SJSA1 (cell line): ENCODE measurements at places on chromosomes 13 and 19.

DNA sequence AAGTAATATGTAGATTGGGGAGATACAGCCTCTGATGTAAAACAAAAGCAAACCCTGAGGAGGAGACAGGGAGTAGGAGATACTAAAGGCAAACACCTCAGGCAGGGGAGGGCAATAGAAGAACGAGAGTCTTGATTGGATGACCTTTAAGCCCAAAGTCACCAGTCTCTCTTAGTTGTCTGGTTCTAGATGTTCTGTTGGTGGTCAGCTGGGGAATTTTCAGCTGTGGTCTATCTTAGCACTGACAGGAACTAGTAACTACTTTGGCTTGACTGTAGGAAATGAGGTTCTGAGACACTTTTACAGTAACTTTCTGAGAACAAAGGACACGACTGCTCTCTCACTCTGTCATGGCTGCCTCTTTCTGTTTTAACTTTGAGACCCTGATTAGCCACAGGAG lies 290.7 kb upstream of the MIR17HG start:
- DNase-seq, result no peak

DNA sequence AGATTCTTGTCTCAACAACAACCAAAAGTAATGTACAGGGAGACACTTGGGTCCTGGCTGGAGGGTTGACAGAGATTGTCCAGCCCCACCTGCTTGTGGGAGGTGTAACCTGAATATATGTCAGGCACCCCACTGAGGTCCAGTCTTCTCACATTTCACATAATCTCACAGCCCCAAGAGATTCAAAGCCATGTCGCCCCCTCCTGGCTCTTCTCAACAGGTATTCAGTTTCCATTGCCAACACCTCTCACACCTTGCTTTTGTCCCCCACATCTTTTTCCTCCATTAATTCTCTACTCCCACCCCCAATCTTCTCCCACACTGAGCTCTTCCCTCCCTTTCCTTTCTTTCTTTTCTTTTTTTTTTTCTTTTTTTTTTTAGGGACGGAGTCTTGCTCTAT lies 11.2 kb downstream of the UNC13A start:
- no peak for DNase-seq

DNA sequence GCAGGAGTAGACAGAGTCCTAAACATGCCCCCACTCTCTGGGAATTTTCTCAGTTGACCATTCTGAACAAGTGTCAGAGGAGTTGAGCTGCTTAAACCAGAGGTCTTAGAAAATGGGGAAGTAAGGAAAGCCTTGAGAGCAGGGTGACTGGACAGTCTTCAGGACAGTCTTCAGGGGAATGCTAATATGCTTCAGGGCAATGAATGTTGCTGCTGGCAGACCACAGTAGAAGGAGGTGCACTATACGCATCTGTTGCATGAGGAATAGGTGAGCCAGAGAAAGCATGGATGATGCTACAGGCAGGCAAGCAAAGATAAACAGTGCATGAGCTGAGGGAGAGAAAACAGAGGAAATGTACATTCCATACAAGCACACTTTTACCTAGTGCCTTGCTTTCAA lies 196.6 kb upstream of the GPR12 start:
- no peak for DNase-seq

GRCh38 chr19:48372904-48373303 lies 8.7 kb downstream of the SYNGR4 start:
- no peak for DNase-seq

GRCh38 chr19:5156231-5156986 lies 184.2 kb downstream of the PTPRS start:
- DNase-seq, result no peak

DNA sequence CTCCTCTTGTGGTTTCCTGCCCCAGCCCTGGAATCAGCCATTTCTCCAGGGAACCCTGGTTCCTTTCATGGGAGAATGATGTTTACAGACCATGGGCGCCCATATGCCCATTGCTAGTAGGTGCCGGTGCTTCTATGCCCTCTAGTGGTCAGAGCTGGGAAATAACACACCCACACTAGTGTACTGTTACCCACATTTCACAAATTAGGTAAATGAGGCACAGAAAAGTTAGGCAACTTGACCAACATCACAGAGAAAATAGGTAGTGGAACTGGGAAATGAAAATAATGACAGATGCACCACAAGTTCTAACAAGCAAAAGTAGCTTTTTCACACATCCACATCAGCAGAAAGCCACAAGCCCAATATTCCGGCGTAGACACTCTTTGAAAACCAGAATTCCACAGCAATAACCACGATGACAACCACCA lies 1.3 kb upstream of the CEACAM3 start:
- peak; percentile 10 for DNase-seq

GRCh38 chr19:17557466-17557865 lies 2.0 kb downstream of the COLGALT1 start:
- DNase-seq, result no peak

DNA sequence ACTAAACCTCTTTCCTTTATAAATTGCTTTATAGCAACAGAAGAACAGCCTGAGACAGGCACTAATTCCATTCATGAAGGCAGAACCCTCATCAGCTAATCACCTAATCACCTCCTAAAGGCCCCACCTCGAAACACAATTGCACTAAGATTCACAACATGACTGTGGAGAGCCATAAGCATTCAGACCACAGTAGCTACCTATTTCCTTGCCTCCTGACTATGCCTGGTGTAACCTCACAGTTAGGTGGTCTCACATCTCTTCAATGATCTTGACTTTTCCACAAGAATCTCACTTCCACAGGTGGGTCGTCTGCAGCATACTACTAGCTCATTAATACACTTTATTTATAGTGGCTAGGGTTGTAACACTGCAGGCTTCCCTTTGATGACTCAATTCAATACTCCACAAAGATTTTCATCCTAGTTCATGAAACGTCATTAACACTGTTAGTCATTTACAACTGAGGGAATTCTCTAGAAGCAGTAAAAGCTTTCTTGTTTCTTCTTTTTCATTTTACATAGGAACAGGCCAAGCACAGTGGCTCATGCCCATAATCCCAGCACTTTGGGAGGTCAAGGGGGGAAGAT lies 27.1 kb downstream of the STK24 start:
- no peak for DNase-seq

DNA sequence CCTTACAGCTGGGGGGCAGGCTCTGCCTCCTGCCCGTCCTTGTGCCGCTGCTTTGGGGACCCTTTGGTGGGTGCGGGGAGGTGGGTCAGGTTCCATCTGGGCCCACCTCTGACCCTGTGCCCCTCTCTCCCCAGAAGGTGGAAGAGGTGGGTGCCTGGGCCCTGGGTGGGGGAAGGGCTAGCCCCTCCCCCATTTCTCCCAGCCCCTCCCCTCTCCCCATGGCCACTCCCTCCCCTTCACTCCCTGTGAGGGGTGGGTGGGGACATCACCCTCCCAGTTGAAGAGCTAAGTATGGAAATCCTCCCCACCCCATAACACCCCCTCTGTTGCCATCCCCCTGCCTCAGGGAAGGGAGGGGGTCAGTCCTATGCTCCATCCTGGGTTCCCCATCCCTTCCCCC lies 14.2 kb downstream of the ARHGEF1 start:
- no peak for DNase-seq

GRCh38 chr19:6707011-6707657 lies 13.3 kb downstream of the C3 start:
- no peak for DNase-seq

GRCh38 chr19:575527-576506 lies 3.4 kb downstream of the BSG start:
- DNase-seq, result no peak

- no peak for DNase-seq
Measured at GRCh38 chr13:45133396-45134118, 13.2 kb downstream of the GTF2F2 start.
